ENCODE measurements at places on chromosomes 5 and 9.
A peak's percentile ranks its signal among the peaks of the same experiment; 100 is the strongest.

DNA sequence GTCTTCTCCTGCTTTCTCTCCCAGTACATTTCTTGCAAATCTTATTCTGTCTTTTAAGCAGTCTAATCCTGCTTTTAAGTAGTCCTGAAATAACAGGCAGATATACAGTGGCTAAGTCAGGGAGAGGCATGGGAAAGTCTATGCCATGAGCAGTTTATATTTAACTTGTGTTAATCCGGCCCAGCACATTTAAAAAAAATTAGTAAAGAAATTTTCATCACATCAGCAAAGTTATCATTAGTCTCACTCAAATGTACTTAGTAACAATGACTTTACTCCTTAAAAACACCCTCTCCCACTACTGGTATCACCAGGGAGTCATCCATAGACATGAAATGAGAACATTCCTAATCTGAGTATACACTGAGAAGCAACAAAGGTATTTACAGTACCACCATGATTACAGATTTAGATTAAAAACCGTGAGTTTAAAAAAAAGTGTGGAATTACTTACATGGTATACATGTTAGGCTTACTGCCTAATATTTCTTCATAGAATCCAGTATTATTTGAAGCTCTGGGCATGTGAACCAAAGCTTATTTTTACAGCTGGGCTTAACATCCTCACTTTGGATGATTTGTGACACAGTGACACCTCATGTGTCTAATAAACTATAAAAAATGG is 75.9 kb upstream of the DAB2 start:
- no peak for DNase-seq

- no peak for DNase-seq
Measured at GRCh38 chr5:14216902-14217301, 73.8 kb downstream of the TRIO start.

DNA sequence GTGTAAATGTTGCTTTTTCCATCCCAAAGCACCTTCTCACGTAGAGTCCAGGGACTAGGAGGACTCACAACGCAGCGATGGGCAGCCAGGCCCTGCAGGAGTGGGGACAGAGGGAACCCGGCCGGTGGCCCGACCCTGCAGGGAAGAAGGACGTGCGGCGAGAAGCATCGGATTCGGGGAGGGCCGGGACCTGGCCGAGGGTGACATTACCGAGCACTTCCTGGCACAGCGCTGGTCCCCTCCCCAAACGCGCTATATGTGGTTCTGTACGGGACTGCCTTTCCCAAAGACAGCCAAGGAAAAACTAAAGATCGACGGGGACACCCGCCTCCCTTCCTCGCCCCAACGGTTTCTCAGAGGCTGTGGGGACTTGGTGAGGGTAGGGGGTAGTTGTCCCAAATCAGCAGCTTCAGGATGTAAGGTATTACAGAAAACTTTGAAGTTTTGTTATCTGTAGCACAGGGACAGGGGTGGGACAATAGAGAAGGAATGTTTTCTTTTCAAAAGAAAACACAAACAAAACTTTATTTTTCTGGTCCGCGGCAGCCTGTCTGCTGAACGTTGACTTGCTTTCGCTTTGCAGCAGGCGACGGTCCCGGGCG is 887 bp upstream of the MAP3K1 start:
- DNase-seq, result peak; percentile 33

DNA sequence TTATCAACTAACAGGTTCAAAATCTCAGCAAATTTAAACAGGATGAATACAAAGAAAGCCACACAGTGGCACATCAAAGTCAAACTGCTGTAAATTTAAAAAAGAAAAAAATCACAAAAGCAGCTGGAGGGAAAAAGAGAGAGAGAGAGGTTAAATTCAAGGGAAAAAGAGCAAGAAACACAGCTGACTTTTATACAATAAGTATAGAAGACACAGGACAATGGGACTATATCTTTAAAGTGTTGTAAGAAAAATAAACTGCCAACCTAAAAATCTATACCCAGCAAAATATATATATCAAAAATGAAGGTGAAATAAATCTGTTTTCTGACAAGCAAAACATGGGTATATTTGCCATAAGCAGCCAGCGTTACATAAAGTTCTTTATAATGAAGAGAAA is 261.5 kb downstream of the TLE1 start:
- no peak for DNase-seq

DNA sequence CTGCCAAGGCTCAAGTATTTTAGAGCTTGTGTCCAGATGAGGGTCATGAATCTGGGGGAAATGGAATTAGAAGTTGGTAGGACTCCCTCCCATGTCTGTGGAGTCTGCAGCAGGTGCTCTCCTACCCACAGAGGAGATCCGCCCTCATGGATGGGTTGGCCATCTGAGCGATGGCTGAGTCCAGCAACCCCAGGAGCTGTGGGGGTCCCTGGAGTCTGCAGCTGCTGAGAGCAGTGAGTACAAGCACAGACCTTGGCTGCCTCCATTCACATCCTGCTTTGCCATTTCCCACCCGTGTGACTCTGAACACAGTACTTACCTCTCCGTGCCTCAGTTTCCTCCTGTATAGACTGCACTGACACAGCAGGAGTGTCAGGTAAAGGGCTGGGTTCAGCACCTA is 25.8 kb upstream of the SYNPO start:
- no peak for DNase-seq

DNA sequence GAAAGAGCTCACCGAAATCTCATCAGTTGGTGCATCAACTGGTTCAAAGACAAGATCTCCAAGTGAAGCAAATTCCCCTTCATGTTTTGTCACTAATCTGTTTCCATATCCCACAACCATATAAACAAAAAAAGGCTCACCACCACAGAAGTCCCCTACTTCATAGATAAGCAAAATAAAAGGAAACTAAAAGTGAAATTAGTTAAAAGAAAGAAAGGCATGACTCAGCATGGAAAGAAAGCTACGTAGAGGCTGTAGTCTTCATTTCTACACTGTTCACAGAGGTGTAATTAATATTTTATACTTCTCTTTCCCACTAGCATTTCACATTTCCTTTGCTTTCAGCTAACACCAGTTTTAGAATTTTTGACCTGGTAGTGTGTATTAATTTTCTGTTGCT is 208.0 kb downstream of the CYLC2 start:
- no peak for DNase-seq

DNA sequence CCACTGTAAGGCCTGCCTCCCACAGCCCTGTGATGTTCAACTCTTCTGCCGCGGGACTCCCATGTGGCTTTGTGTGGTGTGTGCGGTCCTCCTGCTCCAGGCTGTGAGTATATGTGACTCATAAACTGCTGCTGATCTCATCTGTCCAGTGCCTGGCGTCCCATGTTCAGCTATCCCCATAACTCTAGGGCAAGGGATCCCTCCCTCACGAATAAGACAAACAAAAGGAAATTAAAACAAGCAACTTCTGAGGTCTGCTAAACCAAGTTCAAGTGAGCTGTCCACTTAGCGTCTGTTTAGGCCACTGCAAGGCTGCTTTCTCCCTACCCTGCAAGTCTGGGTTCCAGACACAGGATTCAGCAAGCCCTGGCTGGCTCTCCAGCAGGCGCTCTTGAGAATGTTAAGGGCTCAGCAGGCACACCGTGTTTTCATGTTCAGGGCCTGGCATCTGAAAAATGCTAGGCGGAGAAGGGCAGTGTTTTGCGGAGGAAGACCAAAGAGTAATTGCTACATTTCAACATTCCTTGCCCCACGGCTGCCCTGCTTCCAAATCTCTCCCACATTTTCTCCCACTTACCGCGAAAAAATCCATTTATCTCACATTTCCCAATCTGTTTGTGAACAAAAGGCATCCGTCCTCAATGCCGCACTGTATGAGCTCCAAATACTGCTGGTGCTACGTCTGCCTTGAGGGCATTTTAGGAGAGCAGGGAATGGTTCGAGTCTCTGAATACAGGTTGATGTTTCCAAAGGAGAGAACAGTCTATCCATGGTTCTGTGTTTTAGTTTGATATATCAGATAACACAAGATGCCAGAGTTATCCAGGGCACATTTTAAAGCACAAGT is 280.2 kb downstream of the SEMA5A start:
- no peak for DNase-seq

All from activated naive CD8-positive, alpha-beta T cell treated with anti-CD3 and anti-CD28 coated beads for 36 hours (primary cell).